Fibroblast of villous mesenchyme (primary cell): ENCODE measurements at places on chromosomes 1 and 21. TPM values are rescaled to one million over a fixed set of nuclear protein-coding genes. Genes with fewer than 3 reads are reported as not detected.

DNA sequence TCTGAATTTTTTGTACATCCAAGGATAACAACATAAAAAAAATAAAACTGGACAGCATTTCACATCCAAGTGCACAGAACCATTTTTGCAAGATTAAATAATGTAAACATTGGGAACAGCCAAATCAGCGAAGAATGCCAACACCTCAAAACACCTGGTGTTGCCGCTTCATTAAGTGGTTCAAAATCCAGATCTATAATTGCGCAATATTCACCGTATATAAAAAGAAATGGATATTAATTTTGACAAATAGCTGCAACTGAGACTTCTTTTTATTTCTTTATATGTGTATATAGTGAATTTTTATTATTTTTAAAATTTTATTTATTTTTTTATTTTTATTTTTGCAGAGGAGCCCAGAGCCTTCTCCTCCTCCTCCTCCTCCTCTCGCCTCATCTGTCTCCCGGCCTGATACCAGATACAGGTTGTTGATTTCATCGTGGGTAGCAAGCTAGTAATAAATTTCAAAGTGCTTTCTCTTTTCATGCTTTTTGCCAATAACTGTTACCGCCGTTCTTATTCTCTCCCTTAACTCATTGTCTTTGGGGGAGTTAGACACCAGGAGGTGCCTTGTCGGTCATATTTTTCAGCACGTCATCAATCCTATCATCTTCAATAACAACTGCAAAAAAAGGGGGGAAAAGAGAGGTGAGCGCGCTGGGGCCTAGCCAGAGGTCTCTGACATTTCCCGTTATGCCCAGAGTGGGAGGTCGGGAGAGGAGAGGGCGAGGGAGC lies 2.7 kb downstream of the CAMK2N1 start:
- no peak for DNase-seq

DNA sequence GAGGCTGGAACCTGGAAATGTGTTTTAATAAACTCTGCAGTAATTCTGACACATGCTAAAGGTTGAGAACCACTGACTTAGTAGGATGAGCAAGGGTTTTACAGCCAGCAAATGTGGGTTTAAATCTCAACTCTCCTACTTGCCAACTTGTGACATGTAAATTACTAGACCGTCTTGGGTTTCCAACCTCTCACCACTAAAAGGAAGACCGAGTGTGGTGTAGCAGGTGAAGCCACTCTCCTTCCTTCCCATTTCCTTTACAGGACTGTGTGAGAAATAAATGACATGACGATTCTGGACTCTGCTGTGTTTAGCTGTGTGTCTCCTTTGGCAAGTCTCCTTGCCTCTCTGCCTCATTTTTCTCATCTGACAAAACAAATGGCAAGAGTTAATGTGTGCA lies 49.5 kb upstream of the DNAJC6 start:
- no peak for DNase-seq

GRCh38 chr1:192726820-192727504 lies 81.9 kb upstream of the RGS2 start:
- DNase-seq: no peak

GRCh38 chr1:180849031-180849775 lies 63.5 kb upstream of the KIAA1614 start:
- no peak for DNase-seq

DNA sequence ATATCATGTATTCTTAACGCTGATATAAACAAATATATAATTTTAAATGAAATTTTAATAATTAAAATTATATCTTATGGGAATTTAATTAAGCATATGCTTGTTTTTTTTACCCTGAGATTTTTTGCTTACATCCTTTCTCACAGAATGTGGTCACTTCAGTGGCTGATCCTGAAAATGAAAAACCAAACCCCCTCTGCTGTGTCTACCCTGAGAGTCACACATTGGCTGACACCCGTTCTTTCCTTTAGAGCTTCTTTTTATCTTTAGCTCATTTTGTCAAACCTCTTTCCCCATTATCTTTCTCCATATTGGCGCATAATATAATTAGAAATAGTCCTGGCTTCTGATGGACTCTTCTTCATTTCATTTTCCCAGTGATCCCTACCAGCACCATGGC lies 10.8 kb upstream of the CACYBP start:
- DNase-seq: no peak

KANK4 gene
- not detected in 2 replicates for total RNA-seq

MAN1C1 gene
- total RNA-seq: 3.9 and 5.2 TPM in 2 replicates
